HS-27A (cell line): ENCODE measurements at places on chromosomes 4 and X.
A peak's percentile ranks its signal among the peaks of the same experiment; 100 is the strongest.

GRCh38 chr4:139682741-139683151 is 17.1 kb downstream of the MGST2 start:
- no peak for DNase-seq

DNA sequence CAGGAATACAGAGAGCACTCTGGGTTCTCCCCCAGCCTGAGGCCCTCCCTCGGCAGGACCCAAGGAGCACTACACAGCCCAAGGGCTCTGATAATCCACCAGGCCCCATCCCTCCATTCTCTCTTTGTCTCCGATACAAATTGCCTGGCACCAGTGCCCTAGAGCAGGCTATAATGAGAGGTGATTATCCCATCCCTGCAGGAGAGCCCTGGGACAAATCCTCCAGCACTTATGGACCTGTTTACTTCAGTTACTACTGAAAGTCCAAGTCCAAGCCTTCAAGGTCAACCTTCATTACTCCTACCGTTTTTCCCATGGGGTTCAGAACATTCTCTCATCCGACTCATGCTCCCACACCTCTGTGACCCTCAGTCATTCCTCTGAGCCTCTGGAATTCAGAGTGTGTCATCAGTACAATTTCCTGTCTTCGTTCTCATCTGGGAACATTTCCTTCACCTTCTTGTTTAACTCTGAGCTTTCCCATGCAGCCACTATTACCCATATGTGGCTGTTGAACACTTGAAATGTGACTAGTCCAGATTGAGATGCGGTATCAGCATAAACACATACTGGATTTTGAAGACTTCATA is 299.0 kb downstream of the RAPGEF2 start:
- DNase-seq, result peak; percentile 48

DNA sequence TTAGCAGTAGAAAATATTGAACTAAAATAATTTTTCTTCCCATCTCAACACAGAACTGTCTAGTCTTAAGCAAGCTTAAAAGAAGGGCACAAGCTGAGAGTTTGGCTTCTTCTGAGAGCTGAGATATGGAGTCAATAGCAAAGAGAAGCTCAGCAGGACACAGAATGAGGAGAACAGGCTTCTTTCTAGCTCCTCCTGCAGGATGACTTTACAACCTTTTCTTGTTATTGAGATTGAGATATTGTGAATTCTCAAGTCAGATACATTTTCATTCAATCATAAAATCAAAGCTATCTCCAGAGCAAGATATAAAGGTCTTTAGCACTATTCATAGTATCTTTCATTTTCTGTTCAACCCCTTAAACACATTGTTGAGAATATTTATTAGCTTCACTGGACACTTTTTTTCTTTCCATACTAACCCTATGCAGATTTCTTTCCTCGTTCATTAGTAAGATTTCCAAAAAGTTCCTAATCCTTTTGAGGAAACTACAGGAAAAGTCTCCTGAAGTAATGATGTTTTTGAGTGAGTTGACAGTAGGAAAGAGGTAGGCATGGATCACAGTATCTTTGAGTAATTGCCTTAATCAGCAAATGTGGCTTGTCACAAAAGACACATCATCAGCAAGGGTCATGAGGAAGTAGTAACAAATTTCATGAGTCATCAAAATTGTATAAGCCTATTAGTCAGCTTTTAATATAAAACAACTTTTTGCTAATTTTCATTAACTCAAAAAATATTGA is 17.8 kb upstream of the CXCL3 start:
- no peak for DNase-seq

DNA sequence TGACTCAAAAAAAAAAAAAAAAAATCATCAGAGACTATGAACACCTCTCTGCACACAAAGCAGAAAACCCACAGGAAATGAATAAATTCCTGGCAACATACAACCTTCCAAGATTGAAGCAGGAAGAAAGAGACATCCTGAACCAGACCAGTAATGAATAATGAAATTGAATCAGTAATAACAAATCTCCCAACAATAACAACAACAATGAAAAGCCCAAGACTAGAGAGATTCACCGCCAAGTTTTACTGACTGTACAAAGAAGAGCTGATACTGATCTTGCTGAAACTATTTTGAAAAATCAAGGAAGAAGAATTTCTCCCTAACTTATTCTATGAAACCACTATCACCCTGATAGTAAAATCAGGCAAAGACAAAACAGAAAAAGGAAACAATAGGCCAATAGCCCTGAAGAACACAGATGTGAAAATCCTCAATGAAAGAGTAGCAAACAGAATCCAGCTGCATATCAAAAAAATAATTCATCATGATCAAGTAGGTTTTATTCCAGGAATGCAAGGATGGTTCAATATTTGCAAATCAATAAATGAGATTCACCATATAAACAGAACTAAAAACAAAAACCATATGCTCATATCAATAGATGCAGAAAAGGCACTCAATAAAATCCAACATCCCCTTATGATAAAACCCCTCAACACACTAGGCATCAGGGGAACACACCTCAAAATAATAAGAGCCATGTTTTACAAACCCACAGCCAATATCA is 31.0 kb upstream of the PLK4 start:
- DNase-seq, result no peak

DNA sequence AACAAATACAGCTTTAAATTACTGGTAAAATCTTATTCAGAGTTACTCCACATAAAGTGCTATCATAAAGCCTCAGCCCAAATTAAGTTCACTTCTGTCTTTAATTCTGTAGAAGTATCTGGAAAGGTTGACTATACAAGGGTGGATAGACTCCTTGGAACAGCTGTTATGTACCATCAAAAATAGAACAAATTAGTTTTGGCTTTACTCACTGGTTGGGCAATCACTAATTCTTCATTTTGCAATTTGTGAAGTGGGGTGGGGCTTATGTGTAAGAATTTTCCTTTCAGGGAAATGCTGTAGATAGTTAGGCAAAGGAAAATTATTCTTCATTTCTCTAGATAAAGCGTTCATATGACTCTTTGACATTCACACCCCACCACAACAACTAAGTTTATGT is 7.8 kb downstream of the DIAPH2 start:
- DNase-seq, result no peak

- DNase-seq, result peak; percentile 8
Observed at GRCh38 chr4:179196511-179196910, 1754.3 kb upstream of the AGA start.

DNA sequence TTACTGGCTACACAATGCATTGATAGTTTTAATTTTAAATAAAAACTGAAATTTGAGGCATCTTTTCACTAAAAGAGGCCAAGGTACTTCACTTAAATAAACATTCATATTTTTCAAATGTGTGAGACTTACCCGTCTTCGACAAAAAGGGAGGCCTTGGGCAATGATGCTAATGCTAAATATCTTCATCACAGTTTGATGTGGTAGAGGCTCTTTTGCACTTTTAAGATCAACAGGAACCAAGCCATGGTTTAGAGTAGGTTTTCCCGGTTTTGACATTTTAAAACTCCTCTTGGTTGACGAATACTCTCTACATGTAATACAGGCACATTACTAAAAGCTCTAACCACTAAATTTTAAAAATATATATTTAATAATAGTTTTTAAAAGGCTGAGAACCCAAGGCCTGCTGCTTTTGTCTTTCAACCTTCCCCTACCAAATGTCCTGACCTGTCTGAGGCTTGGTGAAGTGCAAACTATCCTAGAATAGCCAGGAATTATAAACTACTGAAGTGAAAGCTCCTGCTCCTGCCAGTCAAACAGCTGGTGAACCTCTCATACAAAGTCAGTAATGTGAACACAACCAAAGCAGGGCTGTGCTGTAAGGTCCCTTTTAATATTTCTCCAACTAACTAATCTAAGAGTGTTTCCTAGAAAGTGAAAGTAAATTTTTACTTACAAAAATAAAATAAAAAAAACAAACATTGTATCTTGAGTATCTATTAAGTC is 153.7 kb downstream of the FBXW7 start:
- no peak for DNase-seq

GRCh38 chr4:145283909-145284308 is 103.5 kb upstream of the OTUD4 start:
- DNase-seq, result no peak

- DNase-seq, result peak; percentile 64
Observed at GRCh38 chr4:71607780-71608677, 175.8 kb downstream of the GC start.

DNA sequence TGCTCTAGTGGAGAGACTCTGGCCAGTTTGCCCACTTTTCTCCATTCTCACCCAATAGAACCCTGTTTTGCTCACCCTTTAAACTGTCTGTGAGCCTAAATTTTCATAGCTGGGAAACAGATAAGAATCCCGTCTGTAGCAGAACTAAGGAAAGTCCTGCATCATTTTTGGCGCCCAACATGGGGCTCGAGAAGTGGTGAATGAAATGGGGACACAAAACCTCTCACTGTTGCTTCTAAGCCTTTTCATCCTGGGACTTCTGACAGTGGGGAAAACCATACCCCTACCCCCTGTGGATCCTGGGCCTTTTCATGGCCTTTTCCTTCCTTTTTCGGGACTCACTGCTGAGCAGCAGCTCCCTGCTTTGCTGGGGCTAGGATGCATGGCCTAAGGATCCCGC is 189.9 kb downstream of the INPP4B start:
- peak; percentile 22 for DNase-seq

DNA sequence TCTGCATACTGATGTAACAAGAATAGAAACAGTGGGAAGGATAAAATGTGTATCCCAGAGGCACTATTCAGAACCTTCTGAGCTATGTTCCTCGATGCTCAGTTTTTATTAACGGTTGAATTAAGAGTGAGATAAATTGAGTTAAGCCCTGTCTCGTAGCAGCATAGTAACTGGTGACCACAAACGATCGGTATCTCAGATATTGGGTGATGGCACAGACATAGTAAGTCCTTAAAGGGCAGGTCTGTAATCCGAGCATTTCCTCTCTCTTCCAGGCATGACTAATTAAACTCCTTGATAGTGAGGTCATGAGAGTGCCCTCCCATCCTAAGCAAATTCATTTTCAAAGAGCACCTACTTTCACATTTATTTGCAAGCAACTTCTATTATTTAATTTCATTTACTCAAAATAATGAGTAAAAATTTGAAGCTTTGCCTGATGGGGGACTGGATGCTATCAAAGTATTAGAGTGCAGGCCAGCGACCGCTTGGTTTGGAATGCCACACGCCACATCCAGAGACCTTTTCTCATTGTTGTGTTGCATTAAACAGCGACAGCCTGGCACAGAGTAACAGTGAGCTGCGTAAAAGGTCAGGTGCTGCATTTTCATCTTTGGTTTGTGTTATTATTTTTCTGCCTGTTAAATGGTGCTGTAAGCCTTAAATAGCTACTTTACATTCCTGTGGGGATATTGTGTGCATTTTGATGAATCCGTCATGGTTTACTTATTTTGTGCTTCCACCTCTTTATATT is 101.9 kb downstream of the PCDH7 start:
- DNase-seq, result no peak
